ENCODE measurements at places on chromosomes 3 and 15. TPM values are rescaled to one million over a fixed set of nuclear protein-coding genes. Genes with fewer than 3 reads are reported as not detected.

GRCh38 chr3:53865732-53866499 is 16.0 kb downstream of the ACTR8 start:
- no peak for DNase-seq

GRCh38 chr3:124557-125179 is 71.9 kb upstream of the CHL1 start:
- no peak for DNase-seq

DNA sequence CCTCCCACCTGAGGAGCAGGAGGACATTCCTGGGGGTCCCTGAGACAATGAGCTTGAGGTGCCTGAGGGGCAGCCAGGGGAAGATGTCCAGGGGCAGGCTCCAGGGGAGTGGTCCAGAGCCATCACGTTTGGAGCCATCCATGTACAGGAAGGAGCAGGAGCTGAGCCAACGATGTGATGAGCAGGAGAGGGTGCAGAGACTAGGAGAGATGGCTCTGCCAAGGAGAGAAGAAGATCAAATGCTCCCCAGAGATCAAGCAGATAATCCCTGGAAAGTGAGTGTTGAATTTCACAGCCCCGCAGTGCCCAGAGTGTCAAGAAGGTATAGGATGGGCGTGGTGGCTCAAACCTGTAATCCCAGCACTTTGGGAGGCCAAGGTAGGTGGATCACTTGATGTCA is 97.8 kb upstream of the HERC1 start:
- DNase-seq = no peak

DNA sequence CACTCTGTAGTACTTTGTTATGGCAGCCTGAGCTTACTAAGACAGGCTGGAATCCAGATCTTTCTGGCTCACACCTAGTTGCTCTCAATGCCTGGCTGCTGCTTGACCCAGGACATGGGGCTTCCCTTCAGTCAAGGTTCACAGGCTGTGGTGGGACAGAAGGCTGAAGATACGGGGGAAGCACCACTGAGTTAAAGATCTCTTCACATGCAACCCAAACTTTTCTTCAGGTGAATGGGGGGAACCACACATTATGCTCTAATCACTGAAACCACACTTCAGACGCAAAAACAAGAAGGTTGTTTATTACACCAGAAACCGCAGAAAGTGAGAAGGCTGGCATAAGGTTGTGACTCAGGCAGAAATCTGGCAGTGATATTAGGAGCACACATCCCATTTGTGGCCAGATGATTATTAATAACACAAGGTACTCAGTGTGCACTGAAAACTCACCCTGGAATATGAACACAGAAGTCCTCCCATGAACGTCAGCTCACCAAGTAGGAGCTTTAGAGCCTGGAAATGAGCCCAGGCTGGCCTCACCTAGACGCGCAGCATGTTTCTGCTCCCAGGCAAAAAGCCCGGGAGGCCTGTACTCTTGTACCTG is 230.5 kb upstream of the CHRNA7 start:
- no peak for DNase-seq

GRCh38 chr15:29822684-29823459 is 604 bp upstream of the TJP1 start:
- DNase-seq = peak; percentile 76

DNA sequence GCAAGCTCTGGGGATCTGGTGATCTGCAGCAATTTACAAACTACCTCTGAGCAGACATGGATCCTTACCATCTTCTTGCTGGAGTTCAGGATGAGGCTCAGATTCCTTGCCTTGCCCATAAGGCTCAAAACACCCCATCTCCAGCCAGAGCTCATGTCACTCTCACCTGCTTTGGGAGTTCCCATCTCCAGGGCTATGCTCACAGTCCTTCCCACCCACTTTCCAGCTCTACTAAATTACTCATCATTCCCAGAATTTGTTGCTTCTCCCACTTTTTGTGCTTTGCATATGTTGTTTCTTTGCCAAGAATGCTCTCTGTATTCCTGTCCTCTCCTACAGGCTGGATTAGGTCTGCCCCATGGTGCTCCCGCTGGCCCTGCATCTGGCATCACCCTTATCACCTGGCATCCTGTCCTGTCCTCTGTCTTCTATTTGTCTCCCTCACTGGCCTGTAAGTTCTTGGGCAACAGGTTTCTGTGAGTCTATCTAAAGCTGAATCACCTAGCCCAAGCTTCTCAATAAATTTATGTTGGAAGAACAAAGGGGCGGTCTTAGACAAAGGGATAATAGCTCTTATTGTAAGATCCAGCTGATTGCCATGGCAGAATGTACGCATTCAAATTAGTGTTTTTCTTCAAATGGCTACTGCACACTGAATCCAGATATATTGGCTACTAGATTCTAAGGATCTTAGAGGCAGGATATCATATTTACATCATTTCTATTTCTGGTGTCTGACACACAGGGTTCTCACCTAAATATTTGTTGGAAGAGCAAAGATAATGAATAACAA is 179.2 kb downstream of the CLSTN2 start:
- no peak for DNase-seq

DNA sequence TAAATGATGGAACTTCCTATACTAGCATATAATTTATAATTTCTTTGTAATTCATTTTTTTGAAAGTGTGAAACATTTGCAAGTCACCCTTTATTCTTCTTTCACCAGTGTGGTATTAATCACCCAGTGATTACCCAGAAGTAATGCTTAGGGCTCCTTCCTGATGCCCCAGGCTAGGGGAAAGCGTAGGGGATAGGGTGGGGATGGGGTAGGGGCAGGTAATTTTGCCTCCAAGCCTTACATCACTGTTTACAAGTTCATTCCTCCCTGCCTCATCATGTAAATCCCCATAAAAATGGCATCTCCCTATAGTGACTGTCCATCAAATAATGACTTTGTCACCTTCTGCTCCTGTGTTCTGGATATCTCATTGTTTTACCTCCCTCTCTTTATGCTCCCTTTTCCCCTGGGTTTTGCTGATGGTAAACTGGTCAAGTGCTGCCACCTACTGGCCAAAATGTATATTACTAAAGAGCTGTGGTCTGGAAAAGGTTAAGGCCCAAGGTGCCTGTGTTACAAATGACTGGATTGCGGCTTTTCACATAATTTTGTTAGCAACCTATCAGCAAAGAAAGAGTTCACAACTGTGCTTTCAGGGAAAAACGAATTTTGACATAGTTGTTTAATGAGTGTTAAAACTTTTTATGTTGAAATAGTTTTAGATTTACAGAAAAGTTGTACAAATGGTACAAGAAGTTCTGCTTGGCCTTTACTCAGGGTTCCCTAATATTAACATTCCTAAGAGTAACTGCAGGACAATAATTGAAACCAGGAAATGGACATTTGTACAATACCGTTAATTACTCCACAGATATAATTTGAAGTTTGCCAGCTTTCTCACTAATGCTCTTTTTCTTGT is 54.7 kb downstream of the ONECUT1 start:
- peak; percentile 87 for DNase-seq

AADACL2 gene
- polyA plus RNA-seq = not detected

MCCC1 gene
- polyA plus RNA-seq = 37.7 TPM

IGF1R gene
- polyA plus RNA-seq = 14.4 TPM

DUOX2 gene
- polyA plus RNA-seq = 25.8 TPM

BCHE gene
- 4.1 TPM for polyA plus RNA-seq

MYRIP gene
- polyA plus RNA-seq = not detected
